Fibroblast of lung (primary cell): ENCODE measurements at places on chromosomes 6 and 20. TPM values are rescaled to one million over a fixed set of nuclear protein-coding genes. Genes with fewer than 3 reads are reported as not detected.

The CYP21A2 gene
- not detected in 2 replicates for total RNA-seq

The NRSN1 gene
- not detected in 2 replicates for total RNA-seq

- no peak for DNase-seq
Measured at GRCh38 chr20:35434085-35435005, 3.7 kb downstream of the GDF5 start.

GRCh38 chr20:19807191-19807945, 49.3 kb downstream of the RIN2 start:
- peak; percentile 49 for DNase-seq

DNA sequence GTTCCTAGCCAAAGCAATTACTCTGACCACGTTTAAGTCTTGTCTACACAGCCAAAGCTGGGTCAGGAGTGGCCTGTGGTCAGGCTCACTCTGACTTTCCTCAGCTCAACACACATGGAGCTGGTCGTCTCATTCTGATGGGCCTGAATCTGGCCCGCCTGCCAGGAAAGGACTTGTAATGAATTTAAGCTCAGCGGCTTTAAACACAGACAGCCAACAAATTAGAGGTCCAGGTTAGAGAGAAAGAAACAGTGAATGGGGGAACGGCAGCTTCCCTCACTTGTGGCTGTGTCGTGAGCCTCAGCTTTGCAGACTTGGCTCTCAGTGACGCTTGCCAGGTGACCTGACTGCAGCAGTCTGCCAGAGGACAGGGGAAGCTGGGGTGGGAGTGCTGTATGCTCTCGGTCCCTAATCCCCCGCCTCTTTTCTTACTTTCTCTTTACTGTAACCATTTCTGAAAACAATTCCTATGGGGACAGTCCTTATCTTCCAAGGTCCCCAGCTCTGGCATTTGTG, 121.9 kb upstream of the AGPAT4 start:
- peak; percentile 37 for DNase-seq

- DNase-seq, result no peak
Measured at GRCh38 chr20:20435453-20435852, 67.5 kb downstream of the INSM1 start.

- DNase-seq, result no peak
Measured at GRCh38 chr6:142530566-142530965, 228.8 kb downstream of the ADGRG6 start.

DNA sequence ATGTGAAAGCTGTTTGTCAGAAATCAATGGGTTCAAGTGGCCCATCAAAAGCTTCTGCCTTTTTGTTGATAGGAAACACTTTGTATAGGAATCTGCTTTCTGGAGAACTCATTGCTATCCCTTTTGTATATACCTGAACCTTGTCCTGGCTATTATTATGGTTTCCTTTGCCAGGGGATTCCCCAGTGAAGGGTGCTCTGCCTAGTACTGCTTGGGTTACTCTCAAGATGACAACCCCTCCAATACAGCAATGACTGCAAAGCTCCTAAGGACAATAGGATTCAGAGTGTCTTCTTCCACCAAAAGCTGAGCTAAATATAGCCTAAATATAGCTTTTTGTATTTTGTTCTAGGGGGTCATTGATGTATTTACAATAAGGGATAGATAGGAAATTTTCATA, 54.0 kb upstream of the PTPRK start:
- DNase-seq, result no peak

DNA sequence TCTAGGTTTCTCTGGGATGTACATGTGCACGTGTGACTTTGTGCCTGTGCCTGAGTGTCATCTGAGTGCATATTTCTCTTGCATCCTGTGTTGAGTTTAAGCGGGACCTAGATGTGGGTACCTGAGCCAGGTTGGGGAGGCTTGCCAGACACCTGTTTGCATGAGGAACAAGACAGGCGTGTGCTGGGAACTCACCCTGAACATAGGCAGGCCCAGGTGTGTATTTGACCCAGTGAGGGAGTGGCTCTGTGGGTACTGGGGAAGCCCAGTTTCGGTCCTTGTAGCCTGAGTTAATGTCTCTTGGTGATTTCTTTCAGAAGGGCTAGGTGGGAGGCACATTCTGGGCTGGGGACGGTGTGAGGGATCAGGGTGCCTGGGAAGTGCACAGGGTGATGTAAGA, 98.6 kb downstream of the TMEM170B start:
- DNase-seq, result no peak
